ENCODE measurements at places on chromosomes 4 and X.

- DNase-seq: no peak
Measured at GRCh38 chr4:185468999-185469398, 2.5 kb downstream of the CCDC110 start.

DNA sequence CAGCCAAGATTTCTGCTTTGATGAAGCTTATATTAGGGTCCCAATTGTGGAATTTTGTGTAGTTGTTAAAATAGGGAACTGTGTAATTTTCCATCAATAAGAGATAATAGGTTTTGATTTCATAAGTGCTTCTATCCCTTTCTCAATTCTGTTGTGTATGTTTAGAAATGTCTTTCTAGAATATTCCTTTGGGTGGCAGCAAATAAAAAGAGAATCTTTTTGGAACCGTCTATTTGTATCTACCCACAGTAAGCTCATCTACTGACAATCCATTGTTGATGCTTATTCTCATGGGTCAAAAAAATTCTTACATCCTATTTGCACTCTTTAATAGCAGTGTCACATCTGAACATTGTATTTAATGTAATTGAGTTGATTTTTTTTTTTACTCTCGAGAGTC is 61.7 kb downstream of the TMA16 start:
- no peak for DNase-seq

GRCh38 chrX:17656035-17656418 is 81.3 kb upstream of the SCML1 start:
- DNase-seq: no peak

DNA sequence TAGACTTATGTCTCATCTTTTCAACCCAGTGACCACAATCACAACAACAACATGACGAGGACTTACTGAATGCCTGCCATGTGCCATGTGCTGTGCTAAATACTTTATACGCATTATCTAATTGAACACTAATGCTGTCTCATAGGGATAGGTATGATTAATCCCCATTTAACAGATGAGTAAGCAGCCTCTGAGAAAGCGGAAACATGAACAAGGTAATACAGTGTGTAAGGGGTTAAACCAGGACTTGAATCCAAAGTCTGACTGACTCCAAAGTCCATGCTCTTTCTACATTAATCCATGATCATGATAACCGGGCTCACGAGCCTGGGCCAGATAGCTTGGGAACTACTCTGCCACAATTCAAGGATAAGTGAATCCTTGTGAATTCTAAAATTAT is 105.3 kb upstream of the MBNL3 start:
- peak; percentile 10 for DNase-seq

DNA sequence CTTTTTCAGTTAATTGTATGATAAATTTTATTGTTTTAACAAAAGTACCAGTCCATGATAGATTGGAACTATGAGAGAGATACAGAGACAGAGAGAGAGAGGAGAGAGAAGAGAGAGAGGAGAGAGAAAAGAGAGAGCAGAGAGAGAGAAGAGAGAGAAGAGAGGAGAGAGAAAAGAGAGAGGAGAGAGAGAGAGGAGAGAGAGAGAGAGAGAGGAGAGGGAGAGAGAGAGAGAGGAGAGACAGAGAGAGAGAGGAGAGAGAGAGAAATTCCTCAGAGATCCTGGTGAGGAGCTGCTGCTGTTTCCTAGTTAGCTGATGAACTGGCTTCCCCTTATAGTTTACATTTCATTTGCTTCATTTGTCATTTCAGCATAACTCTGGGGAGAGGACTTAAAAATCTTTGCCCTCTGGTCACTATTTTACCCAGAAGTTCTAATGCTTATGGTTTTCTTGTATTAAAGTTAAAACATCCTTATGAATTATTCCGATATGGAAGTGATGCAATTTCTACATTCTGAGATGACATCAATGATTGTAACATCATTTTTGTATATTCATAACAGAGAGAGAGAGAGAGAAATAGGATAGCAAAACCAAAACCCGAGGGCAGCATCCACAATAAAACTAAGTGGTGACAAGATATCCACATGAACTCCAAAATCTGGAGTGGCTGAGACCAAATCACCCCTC is 10.8 kb downstream of the CTAG1A start:
- DNase-seq: peak; percentile 0

GRCh38 chrX:427812-428725 is 41.4 kb upstream of the PPP2R3B start:
- peak; percentile 58 for DNase-seq

GRCh38 chr4:36651253-36651652 is 369.8 kb downstream of the DTHD1 start:
- DNase-seq: no peak

- DNase-seq: no peak
Measured at GRCh38 chr4:47654972-47655693, 170.1 kb downstream of the ATP10D start.

DNA sequence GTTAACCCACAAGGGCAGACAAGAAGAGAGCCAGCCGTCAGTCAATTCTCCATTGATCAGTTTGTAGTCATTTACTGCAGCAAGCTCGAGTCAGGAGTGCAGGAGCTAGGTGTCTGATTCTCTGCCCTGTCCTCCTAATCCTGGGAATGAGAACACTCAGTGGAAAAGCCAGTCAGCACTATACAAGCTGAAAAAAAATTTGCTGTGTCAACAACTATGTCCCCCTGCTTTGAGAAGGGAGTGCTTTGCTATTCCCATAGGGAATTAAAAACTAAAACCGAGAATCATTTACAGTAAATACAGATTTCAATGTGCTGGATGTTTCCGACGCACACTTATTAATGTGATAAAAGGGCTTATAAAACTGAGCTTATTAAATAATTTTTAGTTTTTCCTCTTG is 84.2 kb downstream of the GRIA2 start:
- no peak for DNase-seq

DNA sequence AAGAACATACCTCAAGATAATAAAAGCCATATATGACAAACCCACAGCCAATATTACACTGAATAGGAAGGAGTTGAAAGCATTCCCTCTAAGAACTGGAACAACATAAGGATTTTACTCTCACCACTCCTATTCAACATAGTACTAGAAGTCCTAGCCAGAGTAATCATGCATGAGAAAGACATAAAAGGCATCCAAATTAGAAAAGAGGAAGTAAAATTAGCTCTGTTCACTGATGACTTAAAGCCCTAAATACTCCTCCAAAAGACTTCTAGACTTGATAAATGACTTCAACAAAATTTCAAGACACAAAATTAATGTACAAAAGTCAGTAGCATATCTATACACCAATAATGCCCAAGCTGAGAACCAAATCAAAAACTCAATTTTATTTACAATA is 235.7 kb downstream of the NKX6-1 start:
- DNase-seq: no peak

DNA sequence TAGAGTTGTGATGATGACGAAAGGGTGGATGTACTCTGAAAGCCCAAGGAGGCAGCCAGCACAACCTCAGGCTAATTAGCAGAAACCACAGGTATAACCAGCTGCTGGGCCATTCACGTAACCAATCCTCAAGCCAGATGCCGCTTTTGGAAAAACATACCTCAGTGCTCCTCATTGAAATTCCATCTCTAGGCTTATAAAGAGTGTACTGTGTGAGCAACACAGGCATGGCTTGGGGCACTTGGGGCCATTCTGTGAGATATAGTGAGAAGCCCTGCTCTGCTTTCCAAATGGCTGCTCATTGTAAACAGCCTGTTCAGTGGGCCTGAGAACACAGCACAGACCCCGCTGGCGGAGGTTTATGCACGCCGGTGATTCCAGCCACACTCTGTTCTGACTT is 182.1 kb upstream of the HHIP start:
- DNase-seq: no peak

DNA sequence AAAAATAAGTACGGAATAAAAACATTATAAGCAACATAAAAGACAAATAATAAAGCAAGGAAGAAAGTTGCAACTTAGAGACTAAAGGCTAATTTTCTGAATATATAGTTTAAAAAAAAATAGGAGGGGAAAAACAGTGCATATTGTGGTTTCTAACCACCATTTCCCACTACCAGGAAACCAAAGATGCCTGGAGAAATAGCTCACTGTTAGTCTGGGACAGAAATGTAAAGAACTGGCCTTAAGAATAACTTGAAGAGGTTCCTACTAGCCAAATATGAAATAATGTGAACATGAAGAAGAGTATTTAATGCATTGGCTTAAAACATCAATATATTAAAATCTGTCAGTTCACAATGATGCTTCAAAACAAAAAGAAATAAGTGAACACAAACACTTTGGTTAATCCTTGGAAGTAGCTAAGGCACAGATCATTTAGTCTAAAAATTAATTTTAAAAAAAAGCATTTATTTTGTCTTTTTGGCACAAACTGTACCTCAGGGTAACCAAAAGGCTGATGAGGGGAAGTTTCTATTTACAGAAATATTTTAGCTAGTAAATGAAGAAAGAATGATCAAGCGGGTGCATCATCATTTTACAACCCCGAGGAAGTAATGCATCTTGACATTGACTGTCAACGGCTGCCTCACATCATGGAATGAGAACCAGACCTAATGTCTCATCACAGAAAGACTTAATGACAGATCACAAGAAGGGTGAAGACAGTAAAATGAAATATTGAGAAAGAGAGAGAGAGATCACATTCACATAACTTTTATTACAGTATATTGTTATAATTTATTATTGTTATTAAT is 297.2 kb upstream of the LDB2 start:
- peak; percentile 82 for DNase-seq

DNA sequence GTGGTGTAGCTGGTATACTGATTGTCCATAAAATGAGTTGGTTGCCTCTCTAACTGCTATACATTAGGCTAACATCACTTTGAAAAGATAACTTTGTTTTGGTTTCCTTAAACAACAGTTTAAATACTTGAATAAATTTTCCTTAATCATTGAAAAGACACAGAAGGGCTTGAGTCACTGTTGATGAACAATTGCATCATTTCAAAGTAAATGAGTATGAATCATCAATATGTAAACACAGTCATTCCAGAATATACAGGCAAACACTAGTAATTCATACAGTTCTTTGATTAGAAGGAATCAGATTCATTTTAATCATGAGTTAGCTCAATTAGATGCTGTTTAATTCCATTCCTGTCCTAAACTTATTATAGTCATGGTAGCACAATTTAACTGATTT is 160.6 kb downstream of the AFF2 start:
- DNase-seq: peak; percentile 22

GRCh38 chrX:74300869-74301268 is 3.1 kb upstream of the ZCCHC13 start:
- DNase-seq: no peak

DNA sequence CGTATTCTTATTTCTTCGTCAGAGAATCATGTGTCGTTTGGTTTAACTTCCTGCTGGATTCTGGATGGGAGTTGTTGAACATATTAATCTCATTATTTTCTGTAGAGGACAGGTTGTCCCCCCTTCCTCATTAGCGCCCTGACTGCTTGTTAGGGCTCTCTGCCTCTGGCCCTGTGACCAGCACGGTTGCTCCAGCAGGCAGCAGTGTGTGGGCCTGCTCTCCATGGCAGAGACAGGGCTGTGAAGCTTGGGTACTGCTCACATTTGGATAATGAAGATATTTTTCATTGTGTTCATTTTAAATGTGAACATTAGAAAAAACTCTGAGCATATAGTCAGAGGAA is 102.7 kb downstream of the KLHL8 start:
- no peak for DNase-seq

GRCh38 chrX:39470588-39471407 is 627.0 kb downstream of the BCOR start:
- peak; percentile 84 for DNase-seq

- no peak for DNase-seq
Measured at GRCh38 chr4:114811564-114812301, 213.1 kb downstream of the UGT8 start.

- DNase-seq: no peak
Measured at GRCh38 chr4:144732584-144733428, 86.8 kb downstream of the HHIP start.

DNA sequence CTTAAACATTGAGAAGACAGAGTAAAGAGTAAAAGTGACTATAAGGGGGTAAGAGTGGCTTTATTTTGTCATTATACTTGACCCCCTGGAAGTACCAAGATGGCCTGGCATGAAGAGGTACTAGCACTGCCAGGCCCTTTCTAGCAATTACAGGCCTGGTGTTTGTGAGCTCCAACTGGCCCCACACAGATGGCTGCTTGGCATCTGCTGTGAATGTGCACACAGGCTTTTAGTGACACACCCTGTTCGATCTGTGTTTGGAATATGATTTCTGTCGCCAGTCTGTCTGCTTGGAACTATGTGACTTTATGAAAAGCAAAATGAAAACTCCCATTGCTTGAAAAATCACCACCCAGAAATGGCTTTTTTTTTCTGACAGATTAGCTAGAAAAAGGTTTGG is 123.3 kb downstream of the CLCN4 start:
- DNase-seq: no peak

DNA sequence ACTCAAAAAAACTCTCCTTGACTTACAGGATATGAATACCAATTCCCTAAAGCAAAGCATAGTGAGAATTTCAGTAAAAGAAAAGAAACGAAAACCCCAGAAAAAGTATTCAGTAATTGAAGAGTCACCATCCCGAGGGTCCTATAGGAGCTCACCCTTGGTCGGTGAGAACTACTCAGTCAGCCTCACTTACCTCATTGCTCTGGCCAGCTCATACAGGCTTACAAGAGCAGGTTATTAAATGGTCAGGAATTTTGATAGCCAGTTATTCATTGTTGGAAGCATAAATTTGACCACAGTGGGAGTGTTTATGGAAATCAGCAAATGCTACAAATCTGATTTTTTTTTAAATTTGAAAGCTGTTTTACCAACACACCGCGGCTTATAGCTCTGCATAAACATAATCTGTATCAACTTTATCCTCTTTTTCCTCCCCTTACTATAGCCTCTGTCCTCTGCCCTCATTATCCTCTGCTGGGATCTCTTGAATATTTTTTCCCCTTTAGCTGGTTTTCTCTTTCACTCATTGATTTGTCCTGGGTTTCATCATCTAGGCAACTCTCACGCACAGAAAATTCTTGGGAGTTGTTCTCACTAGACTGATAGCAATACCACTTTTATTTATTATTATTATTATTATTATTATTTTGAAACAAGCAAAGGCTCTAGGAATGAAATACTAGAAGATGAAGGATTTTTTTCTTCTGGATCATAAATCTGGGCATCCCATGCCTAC is 11.0 kb upstream of the CXCL2 start:
- DNase-seq: peak; percentile 95

DNA sequence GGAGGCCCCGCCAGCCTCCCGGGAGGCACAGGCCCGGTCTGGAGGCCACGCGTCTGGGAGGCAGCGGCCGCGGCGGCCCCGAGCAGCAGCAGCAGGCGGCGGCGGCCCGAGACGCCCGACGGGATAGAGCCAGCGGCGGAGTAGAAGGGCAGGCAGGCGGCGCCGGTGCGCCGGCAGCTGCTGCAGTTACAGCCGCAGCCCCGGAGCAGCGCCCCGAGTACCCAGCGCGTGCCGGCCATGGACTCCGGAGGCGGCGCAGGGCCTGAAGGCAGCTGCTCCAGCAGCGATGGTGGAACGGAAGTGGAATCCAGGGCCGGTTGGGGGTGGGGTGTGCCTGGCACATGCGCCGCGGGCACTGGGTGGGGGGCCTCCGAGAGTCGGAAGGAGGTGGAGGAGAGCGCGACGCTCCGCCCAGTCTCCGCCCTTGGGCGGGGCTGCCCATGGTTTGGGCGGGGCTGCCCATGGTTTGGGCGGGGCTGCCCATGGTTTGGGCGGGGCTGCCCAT is at the start of gene GRSF1:
Gene GRSF1 (minus strand): TSS at position 302 of the 505 bp plus-strand sequence. CDS start 63 bp downstream, at position 239.
- DNase-seq: peak; percentile 91

All from fibroblast of upper back skin (primary cell).